ENCODE measurements at places on chromosomes 4 and X. TPM values are rescaled to one million over a fixed set of nuclear protein-coding genes. Genes with fewer than 3 reads are reported as not detected.

The PPP1R2C gene
- total RNA-seq: not detected

The TCEAL2 gene
- not detected for total RNA-seq

The ADH1B gene
- under 0.01 TPM for total RNA-seq

The ESX1 gene
- not detected for total RNA-seq

The PDK3 gene
- 1.2 TPM for total RNA-seq

The DUX4 gene
- total RNA-seq: 0.78 TPM

The MAGEB1 gene
- not detected for total RNA-seq

The MND1 gene
- 0.83 TPM for total RNA-seq

The SFRP2 gene
- not detected for total RNA-seq

The DCAF4L1 gene
- total RNA-seq: 0.45 TPM

The DCAF12L2 gene
- total RNA-seq: not detected

The EGFL6 gene
- 0.21 TPM for total RNA-seq

GRCh38 chr4:122309988-122310626 lies 68.7 kb upstream of the ADAD1 start:
- no peak for DNase-seq

GRCh38 chr4:183905081-183905592 lies at the start of gene STOX2:
TSS of gene STOX2 (plus strand) at chr4:183905307. CDS start at chr4:183906791, 1,484 bp downstream.
- DNase-seq: peak; percentile 53

- DNase-seq: no peak
These were observed 247.8 kb upstream of the POU3F4 start for GRCh38 chrX:83260288-83260687.

- no peak for DNase-seq
These were observed 28.7 kb downstream of the C4orf50 start for GRCh38 chr4:5989236-5990225.

- no peak for DNase-seq
These were observed 709.1 kb upstream of the FAM241A start for GRCh38 chr4:111435986-111436744.

GRCh38 chrX:44006081-44006480 lies 32.9 kb upstream of the NDP start:
- DNase-seq: no peak

- DNase-seq: no peak
These were observed 53.0 kb downstream of the TMEM154 start for GRCh38 chr4:152626790-152627189.

GRCh38 chr4:2634014-2634413 lies 97.6 kb downstream of the FAM193A start:
- DNase-seq: no peak

- DNase-seq: no peak
These were observed 147.7 kb downstream of the RASL11B start for GRCh38 chr4:53009824-53010223.

GRCh38 chr4:76515975-76516843 lies 81.2 kb downstream of the SHROOM3 start:
- DNase-seq: no peak

- no peak for DNase-seq
These were observed 96.5 kb upstream of the DHX15 start for GRCh38 chr4:24680746-24681448.

DNA sequence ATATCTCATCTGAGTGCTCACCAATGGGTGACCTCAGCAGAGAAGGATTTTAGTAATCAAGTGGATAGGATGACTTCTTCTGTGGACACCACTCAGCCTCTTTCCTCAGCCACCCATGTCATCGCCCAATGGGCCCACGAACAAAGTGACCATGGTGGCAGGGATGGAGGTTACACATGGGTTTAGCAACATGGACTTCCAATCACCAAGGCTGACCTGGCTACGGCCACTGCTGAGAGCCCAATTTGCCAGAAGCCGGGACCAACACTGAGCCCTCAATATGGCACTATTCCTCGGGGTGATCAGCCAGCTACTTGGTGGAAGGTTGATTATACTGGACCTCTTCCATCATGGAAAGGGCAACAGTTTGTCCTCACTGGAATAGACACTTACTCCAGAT lies 97.4 kb downstream of the LCORL start:
- no peak for DNase-seq

- no peak for DNase-seq
These were observed 2.6 kb upstream of the CNOT6L start for GRCh38 chr4:77821775-77822174.

- DNase-seq: no peak
These were observed 34.7 kb downstream of the P2RY10 start for GRCh38 chrX:78979789-78980464.

DNA sequence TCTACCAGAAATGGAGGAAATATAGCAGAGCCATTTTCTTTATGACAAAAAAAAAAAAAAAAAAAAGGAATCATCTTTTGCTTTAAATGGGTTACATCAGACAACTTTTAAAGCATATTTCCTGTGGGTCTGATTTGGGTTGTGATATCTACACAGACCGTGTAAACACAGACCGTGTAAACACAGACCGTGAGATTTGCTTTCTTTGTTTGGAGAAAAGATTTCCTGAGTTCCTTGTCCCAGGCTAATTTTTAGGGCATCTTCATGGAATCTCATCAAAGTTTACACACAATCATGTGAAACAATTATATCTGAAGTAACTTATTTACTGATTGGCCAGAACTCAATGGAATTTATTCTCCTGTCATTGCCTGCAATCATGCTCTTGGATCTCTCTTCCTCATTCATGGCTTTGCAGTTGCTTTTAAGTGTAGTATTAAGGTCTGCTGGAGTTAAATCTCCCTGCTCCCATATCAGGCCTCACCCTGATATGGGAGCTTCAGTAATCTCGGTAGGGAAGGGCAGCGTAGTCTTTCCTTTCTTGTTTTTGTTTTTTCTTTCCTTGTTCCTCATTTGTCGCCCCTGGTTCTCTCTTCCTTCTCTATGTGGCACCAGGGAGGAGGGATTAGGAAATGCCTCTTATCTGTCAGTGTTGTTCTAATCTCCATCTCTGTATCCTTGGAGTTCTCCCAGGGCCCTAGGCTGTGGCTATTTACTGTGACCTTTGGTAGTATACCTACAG lies 248.6 kb upstream of the JADE1 start:
- no peak for DNase-seq

DNA sequence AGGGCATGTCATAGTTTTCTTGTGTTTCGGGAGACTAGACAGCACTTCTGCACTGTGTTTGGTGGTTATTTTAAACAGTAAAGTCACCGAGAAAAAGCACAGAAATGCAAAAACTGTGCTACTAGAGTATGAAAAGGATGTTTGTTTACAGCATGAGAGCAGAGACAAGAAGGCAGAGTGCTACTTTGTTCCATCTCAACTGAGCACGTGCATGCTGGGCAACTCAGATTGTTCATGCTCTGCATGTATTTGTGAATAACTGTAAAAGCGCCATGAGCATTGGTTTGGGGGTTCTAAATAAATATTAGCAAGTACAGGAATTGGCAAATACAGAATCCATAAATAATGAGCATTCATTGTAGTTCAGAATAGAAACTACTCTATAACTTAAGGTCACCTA lies 7.4 kb downstream of the EVC start:
- no peak for DNase-seq

- DNase-seq: no peak
These were observed 237.5 kb downstream of the PCDH7 start for GRCh38 chr4:30957706-30958105.

DNA sequence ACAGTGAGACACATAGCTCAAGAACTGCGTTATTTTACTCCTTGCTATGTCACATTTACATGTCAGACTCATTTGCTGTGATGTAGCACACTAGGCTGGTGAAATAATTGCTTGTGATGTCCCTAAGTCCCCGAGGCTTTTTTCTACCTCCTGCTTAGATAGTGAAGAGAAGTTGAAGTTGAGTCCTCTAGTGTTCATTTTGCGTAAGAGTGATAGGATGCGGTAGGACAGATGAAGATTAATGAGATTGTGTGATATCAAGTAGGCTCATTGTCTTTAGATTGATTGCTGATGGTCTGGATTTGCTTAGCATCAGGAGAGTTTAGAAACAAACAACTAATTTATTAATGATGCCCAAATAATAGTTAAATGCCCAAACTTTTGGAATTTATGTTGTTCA lies 173.6 kb upstream of the NUDT6 start:
- peak; percentile 12 for DNase-seq

- DNase-seq: no peak
These were observed 8.1 kb downstream of the ENPEP start for GRCh38 chr4:110484029-110484428.

DNA sequence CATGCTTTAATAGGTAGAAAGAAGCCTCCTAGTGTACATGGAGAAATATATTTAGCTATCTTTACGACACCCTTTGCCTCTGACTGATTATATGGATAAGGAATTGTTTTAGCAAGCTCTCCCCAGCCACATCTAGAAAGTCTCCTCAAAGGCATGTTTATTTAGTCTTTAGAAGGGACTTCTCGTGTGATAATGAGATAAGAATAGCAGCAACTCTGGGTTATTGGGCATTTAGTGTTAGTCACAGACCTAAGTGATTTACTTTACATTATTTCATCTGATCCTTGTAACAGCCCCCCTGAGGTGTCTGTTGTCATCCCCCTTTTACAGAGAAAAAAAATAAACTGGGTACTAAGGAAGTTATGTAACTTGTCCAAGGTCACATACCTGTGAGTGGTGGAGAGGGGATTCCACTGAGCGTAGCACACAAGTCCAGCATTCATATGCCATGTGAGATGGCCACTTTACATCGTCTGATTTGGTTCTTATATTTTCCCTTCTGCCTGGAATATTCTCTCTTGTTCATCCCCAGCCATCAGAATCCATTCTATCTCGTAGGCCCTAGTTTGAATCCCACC lies 77.7 kb downstream of the TSPAN7 start:
- DNase-seq: no peak

DNA sequence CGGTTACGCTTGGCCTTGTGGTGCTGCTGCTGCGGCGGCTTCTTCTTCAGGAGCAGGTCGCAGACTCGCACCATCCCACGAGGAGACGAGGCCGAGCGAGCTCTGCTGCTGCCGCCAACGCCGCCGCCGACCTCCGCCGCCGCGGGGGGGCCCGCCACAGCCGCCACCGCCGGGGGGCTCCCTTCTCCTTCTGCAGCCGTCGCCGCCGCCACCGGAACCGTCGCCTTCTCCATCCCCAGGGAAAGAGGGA lies 237 bp downstream of the ANKRD17 start:
- no peak for DNase-seq

- no peak for DNase-seq
These were observed 95.4 kb upstream of the FRG1 start for GRCh38 chr4:189845145-189845846.

DNA sequence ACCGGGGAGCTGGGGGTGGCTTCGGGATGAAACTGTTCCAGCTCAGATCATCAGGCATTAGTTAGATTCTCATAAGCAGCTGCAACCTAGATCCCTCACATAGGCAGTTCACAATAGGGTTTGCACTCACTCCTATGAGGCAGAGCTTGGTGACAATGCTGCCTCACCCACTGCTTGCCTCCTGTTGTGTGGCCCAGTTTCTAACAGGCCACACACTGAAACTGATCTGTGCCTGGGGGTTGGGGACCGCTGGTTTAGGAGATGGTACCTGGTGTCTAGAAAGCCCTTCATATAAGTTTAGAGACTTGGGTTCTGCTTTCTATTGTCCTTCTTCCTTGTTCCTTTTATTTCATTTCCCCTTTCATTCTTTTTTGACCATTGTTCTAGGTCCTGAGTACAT lies 234.2 kb downstream of the FRAS1 start:
- DNase-seq: no peak

DNA sequence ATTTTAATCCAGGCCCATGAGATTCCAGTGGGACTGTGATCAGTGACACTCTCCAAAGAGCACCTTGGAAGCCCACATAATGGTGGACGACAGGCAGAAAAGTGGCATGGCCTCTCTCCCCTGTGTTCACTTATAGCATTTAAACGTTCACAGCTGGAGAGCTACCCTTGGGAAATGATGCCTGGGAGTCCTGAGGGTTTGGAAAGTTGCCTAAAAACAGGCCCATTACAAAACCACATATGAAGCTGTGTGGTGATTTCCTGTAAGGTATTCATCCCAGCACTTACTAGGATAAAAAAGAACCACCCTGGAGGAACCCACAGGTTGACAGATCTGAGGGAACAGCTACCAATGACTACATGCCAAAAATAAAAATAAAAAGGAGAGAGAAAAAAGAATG lies 193.2 kb downstream of the RASL11B start:
- peak; percentile 65 for DNase-seq

DNA sequence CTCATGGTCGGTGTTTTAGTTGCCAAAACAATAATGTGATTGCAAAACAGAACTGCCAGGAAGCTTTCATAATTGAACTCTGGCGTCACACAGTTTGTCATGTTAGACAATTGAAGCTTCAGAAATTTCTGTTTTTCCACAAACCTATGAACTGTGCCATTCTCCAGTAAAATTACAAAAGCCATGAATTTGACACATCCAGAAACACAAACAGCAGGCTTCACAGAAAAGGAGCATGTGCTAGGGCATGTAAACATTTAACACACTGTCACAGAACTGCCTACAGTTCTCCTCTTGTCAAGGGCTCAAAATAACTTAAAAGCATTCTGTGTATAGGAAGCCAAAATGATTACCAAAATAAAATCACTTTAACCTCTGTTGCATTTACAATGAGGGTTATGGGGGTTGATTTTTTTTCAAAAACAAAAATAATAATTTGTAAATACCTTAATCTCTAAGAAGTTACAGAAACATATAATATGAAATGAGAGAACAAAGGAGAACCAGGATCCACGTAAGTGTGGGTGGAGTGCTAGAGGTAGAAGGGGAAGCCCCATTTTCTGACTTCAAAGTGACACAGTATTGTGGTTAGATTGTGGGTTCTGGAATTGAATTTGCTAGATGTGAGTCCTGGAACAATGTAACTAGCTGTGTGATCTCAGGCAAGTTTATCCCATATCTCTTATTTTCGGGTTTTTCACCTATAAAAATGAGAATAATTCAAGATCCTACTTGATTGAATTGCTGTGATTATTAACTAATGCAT lies 295.0 kb downstream of the CENPC start:
- no peak for DNase-seq

DNA sequence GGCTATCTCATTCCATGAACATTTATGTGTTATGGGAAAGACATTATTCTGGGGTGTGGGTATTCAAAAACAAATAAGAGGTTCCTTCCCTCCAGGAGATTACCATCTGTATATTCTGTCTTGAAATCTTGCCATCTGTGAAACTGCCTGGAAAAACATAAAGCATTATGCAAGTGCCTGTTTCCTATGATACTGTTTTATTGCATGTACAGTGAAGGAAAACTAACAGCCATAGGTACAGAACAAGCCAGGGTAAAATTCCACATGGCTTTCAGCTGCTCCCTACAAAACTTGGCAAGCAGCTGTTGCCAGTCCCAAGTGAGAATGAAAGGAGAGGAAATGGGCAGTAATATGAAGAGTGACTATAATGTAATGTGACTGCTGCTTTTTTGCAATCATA lies 136.0 kb downstream of the GUCY2F start:
- no peak for DNase-seq

DNA sequence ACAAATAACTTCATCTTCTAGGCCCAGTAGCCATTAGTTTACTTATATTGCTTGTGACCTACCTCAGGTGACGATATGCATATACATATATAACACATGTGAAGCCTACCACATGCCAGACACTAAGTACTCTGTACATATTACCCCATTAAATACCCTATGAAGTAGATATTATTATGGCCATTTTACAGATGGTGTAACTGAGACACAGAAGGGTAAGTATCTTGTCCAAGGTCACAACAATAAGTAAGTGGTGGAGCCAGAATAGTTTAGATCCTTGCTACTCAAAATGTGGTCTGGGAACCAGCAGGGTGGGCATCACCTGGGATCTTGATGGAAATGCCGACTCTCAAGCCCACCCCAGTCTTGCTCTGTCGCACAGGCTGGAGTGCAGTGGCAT lies 78.1 kb upstream of the RAPGEF2 start:
- DNase-seq: no peak

- no peak for DNase-seq
These were observed at the start of gene RHOH for GRCh38 chr4:40196724-40197281. TSS of gene RHOH (plus strand) at chr4:40197031. CDS start at chr4:40243387, 46,356 bp downstream.

- no peak for DNase-seq
These were observed 33.5 kb downstream of the TMEM164 start for GRCh38 chrX:110036162-110037033.
